ENCODE measurements at places on chromosomes 7 and 10. TPM values are rescaled to one million over a fixed set of nuclear protein-coding genes. Genes with fewer than 3 reads are reported as not detected.

DNA sequence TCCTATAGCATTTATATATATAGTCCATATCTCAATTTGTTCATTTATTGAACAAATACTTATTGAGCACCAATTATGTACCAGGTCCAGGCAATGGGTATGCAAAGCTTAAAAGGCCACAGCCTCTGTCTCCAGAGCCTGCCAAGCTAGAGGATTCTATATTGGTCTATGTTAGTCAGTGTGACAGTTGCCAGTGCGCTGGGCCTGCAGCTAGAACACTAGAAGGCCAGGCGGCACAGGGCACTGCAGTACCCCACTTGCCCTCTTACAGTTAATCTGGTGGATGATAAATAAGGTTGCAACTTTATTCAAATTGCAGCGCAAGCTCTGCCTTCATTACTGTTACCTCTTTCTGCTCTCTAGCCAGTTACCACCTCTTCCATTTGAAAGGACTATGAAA, 68.8 kb downstream of the PPP1R3C start:
- DNase-seq, result no peak

DNA sequence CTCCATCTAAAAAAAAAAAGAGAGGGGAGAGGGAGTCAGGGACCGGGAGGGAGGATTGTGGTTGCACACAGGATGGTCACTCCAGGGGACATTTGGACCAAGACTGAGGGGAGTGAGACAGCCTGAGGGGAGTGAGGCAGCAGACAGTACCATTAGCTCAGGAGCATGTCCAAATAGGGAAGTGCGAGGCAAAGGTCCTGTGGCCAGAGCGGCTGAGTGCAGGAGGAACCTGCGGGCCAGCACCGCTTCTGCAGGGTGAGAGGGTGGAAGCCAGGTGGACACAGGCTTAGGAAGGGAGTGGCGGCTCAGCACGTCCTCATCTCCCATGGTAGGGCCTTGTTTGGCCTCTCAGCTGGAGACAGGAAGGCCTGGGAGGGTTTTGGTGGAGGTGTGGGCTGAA, 48.9 kb upstream of the PFKFB3 start:
- DNase-seq, result no peak

- no peak for DNase-seq
Observed at GRCh38 chr10:130470286-130470685, 334.1 kb downstream of the GLRX3 start.

- DNase-seq, result no peak
Observed at GRCh38 chr7:102208826-102209225, 77.8 kb upstream of the SH2B2 start.

DNA sequence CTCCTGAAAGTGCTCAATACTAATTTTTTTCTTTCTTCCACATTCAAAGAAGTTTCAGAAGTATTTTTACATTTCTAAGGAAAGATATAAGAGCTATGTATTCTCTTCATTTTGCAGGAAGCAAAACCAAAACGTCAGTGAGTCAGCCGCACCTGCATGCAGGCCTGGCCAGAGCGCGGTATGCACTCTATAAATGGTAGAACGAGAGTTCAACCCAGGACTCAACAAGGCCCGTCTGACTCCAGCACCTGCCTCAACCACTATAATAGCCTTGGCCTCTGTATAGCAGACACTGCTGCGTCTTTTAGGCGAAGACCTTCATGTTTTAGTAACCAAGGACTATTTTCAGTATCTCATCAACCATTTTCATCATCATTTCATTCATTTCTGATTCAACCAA, 113.2 kb downstream of the KMT2E start:
- DNase-seq, result no peak

DNA sequence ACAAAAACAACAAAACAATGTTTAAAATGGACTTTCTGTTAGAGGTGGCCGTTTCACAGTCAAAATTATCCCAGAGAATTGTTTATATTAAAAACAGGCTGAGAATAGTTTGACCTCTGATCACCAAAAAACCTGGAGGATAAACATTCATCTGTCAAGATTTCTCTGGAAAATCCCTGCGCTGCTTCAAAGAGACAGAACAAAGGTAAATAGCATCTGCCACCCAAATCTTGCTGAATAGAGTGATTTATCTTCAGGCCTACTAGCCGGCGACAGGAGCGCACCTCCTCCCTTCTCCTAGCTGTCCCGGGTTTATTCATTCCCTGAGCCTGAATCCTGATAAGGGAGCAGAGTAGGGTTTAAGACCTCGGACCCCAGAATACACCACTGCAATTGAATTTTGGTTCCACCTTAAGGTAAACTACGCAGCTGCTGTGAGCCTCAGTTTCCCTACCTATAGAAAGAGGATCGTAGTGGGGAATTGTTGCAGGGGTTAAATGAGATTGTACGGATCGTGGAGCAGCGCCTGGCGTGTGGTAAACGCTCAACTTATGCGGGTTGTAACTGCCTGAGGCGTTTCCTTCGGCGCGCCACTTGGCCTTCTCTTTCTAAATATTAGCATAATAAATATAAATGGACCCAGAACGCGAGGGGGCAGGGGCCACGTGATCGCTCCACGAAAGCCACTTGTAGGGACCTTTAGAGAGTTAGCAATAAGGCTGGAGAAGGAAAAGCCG, 498 bp upstream of the ST7 start:
- no peak for DNase-seq

Gene FFAR4
- polyA plus RNA-seq, result not detected

Gene C10orf53
- not detected for polyA plus RNA-seq
